Chondrocyte (in vitro differentiated cells): ENCODE measurements at places on chromosomes 5 and 9. TPM values are rescaled to one million over a fixed set of nuclear protein-coding genes. Genes with fewer than 3 reads are reported as not detected.
A peak's percentile ranks its signal among the peaks of the same experiment; 100 is the strongest.

- peaks cover 21% of the 10 kb centered on the region for H3K4me1 ChIP-seq
- H3K4me3 ChIP-seq, result no peak overlapping the region
- no peaks in the 10 kb centered on the region for H3K36me3 ChIP-seq
- H3K27ac ChIP-seq, result no peak overlapping the region
- H3K27me3 ChIP-seq, result no peaks in the 10 kb centered on the region
- DNase-seq, result no peak
Measured at GRCh38 chr5:160464466-160464797, 42.8 kb downstream of the PTTG1 start.

The ADAMTS19 gene
- 0.08 to 0.12 TPM in 2 of 3 replicates, not detected in the other for total RNA-seq

DNA sequence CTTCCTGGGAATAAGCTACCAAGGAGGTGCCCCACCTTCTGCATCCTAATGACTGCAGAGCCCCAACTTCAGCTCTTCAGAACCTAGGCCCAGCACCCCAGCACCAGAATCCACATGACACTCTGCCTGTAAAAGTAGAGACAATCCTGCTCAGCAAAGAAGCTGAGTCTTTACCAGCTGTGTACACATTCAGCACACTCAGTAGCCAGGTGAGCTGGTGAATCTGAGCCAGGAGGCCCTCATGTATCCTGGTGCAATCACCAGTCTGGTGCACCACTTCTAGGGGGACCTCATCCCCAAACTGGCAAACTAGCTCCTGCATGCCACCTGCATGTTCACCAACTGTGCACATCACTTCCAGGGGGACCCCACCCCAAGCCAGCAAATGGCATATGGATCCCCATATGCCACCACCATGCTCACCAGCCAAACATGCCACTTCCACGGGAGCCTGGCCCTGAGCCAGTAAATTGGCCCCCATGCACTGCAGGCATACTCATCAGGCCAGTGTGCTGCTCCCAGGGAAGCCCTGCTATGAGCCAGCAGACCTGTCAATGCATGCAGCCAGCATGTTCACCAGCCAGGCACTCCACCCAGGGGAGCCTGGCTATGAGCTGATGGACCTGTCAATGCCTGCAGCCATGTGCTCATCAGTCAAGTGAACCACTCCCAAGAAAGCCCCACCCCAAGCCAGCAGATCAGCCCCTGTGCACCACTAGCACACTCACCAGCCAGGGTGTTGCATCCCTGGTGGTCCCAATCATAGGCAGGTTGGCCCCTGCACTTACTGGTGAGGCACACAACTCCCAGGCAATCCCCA is 15.6 kb upstream of the BTNL9 start:
- H3K27me3 ChIP-seq, result peaks cover 8% of the 10 kb centered on the region
- H3K27ac ChIP-seq, result no peak overlapping the region
- H3K4me3 ChIP-seq, result no peak overlapping the region
- H3K4me1 ChIP-seq, result peaks cover 4% of the 10 kb centered on the region
- peak; percentile 53 for DNase-seq

DNA sequence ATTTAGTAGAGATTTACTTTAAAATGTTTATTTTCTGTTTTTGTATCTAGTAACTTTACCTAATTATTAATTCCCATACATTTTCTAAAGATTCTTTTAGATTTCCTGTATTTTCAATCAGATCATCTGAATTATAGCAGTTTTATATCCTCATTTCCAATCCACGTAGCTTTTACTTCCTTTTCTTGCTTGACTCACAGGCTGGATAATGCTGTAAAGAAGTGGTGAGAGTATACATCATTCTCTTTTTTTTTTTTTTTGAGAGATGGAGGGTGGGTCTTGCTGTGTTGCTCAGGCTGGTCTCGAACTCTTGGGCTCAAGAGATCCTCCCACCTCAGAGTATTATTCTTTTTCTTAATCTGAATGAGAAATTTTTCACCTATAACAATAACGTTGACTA is 11.2 kb upstream of the SETX start:
- peaks cover 2% of the 10 kb centered on the region for H3K36me3 ChIP-seq
- no peak overlapping the region for H3K4me3 ChIP-seq
- no peak overlapping the region for H3K27ac ChIP-seq
- no peaks in the 10 kb centered on the region for H3K4me1 ChIP-seq
- no peak for DNase-seq

- no peaks in the 10 kb centered on the region for H3K27me3 ChIP-seq
- no peak overlapping the region for H3K4me3 ChIP-seq
- peak overlapping the region; percentile 14 for H3K27ac ChIP-seq
Measured at GRCh38 chr9:125839317-125839716, 92.1 kb downstream of the PBX3 start.

GRCh38 chr5:44412286-44412685 is 23.1 kb upstream of the FGF10 start:
- no peak overlapping the region for H3K4me3 ChIP-seq
- no peaks in the 10 kb centered on the region for H3K27me3 ChIP-seq
- H3K27ac ChIP-seq, result no peak overlapping the region
- H3K4me1 ChIP-seq, result no peaks in the 10 kb centered on the region
- DNase-seq, result no peak

The PRPF4 gene
- total RNA-seq, result 18.2 to 23.7 TPM (median 20.8 TPM) in 3 replicates

The ECPAS gene
- 108 to 118 TPM (median 113 TPM) in 3 replicates for total RNA-seq

GRCh38 chr5:131983244-131983771 is 28.1 kb downstream of the ACSL6 start:
- DNase-seq, result peak; percentile 25
- H3K36me3 ChIP-seq, result peaks cover 2% of the 10 kb centered on the region
- no peak overlapping the region for H3K27ac ChIP-seq

DNA sequence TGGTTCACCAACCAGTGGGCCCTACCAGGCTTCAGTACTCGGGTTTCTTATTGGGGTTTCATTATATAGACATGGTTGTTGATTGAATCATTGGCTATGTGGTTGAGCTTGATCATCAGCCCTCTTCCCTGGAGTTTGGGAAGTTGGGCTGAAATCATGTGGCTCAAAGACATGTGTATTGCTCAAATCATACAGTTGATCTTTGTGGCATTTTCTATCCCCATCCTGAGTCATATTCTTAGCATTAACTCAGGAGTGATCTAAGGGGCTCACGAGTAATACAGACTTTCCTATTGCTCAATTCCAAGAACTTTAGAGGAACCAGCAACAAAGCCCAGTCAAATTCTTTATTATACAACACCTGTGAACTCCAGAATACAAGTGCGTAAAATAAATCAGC is 66.2 kb downstream of the SMC5 start:
- H3K27me3 ChIP-seq, result no peaks in the 10 kb centered on the region
- H3K4me3 ChIP-seq, result no peak overlapping the region
- H3K27ac ChIP-seq, result no peak overlapping the region
- no peaks in the 10 kb centered on the region for H3K4me1 ChIP-seq

The SLC31A2 gene
- 4.2 to 6.1 TPM (median 5.8 TPM) in 3 replicates for total RNA-seq

The PRDM9 gene
- total RNA-seq, result not detected in 3 replicates

DNA sequence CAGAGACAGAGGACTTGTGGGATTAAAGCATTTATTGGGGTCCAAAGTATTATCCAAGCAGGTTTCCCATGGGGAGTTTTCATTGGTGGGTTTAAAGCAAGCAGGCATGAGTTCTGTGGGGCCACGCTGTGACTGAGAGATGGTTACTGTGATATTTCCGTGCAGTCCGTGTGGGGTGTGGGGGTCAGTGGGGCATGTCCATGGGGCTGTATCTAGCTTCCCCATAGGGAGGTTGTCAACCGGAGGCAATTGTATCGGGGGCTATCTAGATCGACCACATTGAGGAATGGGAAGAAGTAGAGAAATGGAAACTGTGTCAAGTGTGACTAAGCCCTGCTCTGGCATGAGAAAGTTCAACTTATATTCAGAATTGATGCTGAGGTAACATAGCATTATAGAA is 7.1 kb upstream of the RPS23 start:
- DNase-seq, result no peak
- no peak overlapping the region for H3K4me3 ChIP-seq
- H3K27me3 ChIP-seq, result no peaks in the 10 kb centered on the region
- peaks cover 13% of the 10 kb centered on the region for H3K4me1 ChIP-seq
- H3K36me3 ChIP-seq, result no peaks in the 10 kb centered on the region
- no peak overlapping the region for H3K27ac ChIP-seq

DNA sequence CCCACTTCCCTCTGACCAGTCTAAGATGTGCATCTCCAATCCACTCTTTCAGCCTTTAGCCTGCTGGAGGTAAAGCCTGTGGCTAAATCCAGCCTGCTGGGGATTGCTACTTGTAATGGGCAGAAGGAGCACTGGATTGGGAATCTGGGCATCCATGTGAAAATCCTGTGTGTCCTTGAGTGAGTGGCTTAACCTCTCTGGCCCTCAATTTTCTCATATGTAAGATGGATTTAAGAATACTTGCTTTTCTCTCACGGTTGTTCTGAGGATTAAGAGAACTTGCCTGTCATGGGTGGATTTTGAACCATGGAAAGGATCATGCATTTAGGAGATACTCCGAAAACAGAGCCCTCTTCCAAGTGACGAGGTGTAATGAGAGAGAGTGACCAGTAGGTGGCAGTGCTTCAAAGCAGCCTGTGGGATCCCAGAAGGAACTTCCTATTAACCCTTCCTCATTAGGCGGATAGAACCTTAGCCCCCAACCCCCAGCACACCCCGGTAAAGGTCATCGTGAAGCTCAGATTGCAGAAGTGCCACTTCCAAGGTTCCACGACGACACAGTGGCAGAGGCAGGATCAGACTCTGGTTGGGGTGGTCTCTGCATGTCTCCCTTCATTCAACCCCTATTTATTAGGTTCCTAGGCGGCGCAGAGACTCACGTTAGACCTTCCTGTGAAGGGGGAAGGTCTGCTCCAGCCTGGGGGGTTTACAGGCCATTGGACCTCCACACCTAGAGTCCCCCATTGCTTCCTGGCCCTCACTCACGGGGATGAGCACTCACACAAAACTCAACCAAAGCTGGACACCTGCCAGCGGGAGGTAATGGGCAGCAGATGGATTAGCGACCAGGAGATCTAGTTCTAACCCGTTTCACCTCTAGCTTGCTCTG is 68.7 kb upstream of the ZNF618 start:
- no peak overlapping the region for H3K4me3 ChIP-seq
- H3K36me3 ChIP-seq, result peaks cover under 1% of the 10 kb centered on the region
- H3K27ac ChIP-seq, result no peak overlapping the region
- no peak for DNase-seq
- H3K4me1 ChIP-seq, result peaks cover 16% of the 10 kb centered on the region
- peaks cover 2% of the 10 kb centered on the region for H3K27me3 ChIP-seq

The SPINK4 gene
- total RNA-seq, result not detected in 3 replicates

The C9 gene
- total RNA-seq, result not detected in 3 replicates

The MOB3B gene
- 2.4 to 3.8 TPM (median 3.7 TPM) in 3 replicates for total RNA-seq

- peak overlapping the region; percentile 97 for H3K27ac ChIP-seq
- no peak for DNase-seq
- no peaks in the 10 kb centered on the region for H3K27me3 ChIP-seq
- peak overlapping the region; percentile 92 for H3K4me3 ChIP-seq
Measured at GRCh38 chr5:181223729-181224389, 778 bp downstream of the TRIM41 start.

DNA sequence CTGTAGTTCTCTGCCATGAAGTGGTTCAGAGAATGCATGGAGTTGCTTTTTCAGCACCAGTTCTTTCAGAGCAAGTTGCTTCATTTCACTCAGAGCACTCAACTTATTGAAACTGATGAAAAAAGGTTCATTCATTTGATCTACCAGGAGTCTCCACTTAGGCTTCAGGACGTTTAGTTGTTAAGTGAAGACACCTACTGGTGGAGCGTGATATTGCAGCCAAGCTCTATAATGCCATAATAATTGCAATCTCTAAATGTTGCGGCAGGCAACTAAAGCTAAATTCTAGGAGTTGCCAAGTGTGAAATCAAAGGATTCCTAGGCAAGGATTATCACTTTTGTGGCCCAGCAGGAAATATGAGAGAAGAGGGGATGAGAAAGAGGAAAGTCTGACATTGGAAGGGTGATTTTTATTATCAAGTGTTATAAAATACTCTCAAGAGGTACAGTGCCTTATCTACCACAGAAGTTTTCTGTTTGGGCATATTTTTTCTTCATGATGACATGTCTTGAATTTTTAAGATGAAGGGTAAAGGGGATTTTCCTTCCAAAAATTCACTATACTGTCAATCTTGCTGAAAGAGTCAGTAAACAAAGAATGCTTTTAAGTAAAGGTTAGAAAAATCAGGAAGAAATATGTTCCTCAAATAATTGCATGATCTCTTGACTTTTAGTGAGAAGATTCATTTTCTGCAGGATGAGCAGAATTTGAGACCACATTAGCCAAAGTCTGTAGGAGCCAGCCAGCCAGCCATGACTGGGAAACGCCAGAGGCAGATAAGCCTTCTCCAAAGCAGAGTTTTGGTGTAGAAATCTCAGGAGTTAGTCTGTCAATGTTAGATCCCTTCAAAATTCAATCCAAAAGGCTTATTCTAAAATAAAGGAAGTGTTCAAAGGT is 83.4 kb downstream of the SH3PXD2B start:
- H3K27me3 ChIP-seq, result no peaks in the 10 kb centered on the region
- no peak overlapping the region for H3K27ac ChIP-seq
- H3K4me1 ChIP-seq, result no peaks in the 10 kb centered on the region
- no peak overlapping the region for H3K4me3 ChIP-seq

The MYMK gene
- not detected in 3 replicates for total RNA-seq

The ADCY2 gene
- total RNA-seq, result 0.36 to 0.95 TPM in 2 of 3 replicates, not detected in the other

The CEL gene
- total RNA-seq, result 0.87 to 1.5 TPM (median 1.1 TPM) in 3 replicates

The BAAT gene
- 0.10 to 0.26 TPM (median 0.24 TPM) in 3 replicates for total RNA-seq

- H3K27ac ChIP-seq, result no peak overlapping the region
- no peaks in the 10 kb centered on the region for H3K36me3 ChIP-seq
- no peak overlapping the region for H3K4me3 ChIP-seq
Measured at GRCh38 chr5:180975338-180975737, 13.3 kb upstream of the BTNL3 start.

The PRDM12 gene
- 0.10 to 0.23 TPM in 2 of 3 replicates, not detected in the other for total RNA-seq

GRCh38 chr5:98804066-98804465 is 30.6 kb downstream of the RGMB start:
- no peak overlapping the region for H3K4me3 ChIP-seq
- peaks cover 27% of the 10 kb centered on the region for H3K36me3 ChIP-seq
- H3K4me1 ChIP-seq, result no peaks in the 10 kb centered on the region

- no peak overlapping the region for H3K4me3 ChIP-seq
- peaks cover 16% of the 10 kb centered on the region for H3K4me1 ChIP-seq
- H3K36me3 ChIP-seq, result no peaks in the 10 kb centered on the region
- H3K27me3 ChIP-seq, result no peaks in the 10 kb centered on the region
- H3K27ac ChIP-seq, result no peak overlapping the region
Measured at GRCh38 chr5:171424726-171425125, 5.3 kb downstream of the FGF18 start.

The OBP2B gene
- total RNA-seq, result not detected in 3 replicates

DNA sequence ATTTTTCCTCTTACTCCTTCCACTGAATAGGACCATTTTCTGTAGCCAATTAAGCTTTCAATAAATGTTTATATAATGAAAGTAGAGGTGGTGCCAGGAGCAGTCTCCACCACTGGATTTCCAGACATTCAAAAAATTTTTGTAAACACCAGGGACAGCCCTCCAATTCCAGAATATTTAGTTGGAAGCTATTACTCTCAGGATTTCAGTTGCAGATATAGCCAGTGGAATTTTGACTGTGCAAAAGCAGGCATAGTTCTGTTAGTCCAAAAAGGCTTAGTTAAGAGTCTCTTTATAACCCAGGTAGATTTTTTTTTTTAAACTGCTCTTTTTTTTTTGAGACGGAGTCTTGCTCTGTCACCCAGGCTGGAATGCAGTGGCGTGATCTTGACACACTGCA is 138.1 kb upstream of the DMRT1 start:
- no peak for DNase-seq
- H3K27ac ChIP-seq, result peak overlapping the region; percentile 75
- no peaks in the 10 kb centered on the region for H3K27me3 ChIP-seq
- no peaks in the 10 kb centered on the region for H3K36me3 ChIP-seq
- H3K4me1 ChIP-seq, result peaks cover 46% of the 10 kb centered on the region
- no peak overlapping the region for H3K4me3 ChIP-seq

The MARCOL gene
- not detected in 3 replicates for total RNA-seq
